Lung (tissue), 17 donors: ENCODE measurements at places on chromosomes 3 and 15.
A peak's percentile ranks its signal among the peaks of the same experiment; 100 is the strongest.

DNA sequence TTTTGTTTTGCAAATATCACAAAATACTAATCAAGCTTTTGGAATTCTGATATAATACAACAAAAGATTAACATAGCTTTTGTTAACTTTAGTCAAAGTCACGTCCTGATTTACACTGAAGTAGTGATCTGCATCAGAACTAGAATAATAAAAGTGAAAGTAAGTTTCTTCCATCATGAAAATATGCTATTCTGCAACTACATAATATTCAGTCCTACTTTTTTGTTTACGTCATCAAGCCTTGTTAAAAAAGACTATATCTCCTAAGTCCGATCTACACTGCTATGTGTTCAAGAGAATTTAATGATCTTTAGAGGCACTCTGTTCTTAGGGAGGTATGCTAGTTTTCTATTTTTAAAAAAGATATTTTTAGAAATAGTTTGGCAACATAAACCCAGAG, 330.1 kb downstream of the ARPP21 start:
- H3K4me1 ChIP-seq, result no peaks in the 10 kb centered on the region
- no peak overlapping the region for H3K27ac ChIP-seq
- H3K27me3 ChIP-seq, result no peaks in the 10 kb centered on the region
- no peak overlapping the region for H3K4me3 ChIP-seq
- peak; percentile 26 for DNase-seq

- no peak overlapping the region for H3K27ac ChIP-seq
- DNase-seq, result no peak
- H3K4me1 ChIP-seq, result no peaks in the 10 kb centered on the region
- H3K36me3 ChIP-seq, result no peaks in the 10 kb centered on the region
- H3K4me3 ChIP-seq, result no peak overlapping the region
Measured at GRCh38 chr3:159941038-159942000, 47.3 kb upstream of the IL12A start.

GRCh38 chr3:144822671-144823070, 851.0 kb downstream of the DIPK2A start:
- no peaks in the 10 kb centered on the region for H3K36me3 ChIP-seq
- no peaks in the 10 kb centered on the region for H3K4me1 ChIP-seq
- no peak for DNase-seq
- no peak overlapping the region for H3K4me3 ChIP-seq

DNA sequence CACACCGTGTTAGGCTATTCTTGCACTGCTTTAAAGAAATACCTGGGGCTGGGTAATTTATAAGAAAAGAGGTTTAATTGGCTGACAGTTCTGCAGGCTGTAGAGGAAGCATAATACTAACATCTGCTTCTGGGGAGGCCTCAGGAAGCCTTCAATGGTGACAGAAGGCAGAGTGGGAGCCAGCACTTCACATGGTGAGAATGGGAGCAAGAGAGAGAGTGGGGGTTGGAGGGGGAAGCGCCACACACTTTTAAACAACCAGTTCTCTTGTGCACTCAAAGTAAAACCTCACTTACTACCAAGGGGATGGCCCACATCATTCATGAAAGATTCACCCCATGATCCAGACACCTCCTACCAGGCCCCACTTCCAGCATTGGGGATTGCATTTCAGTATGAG, 181.1 kb downstream of the APBA2 start:
- H3K27me3 ChIP-seq, result no peaks in the 10 kb centered on the region
- no peaks in the 10 kb centered on the region for H3K4me1 ChIP-seq
- no peak overlapping the region for H3K27ac ChIP-seq
- DNase-seq, result no peak
- H3K36me3 ChIP-seq, result no peaks in the 10 kb centered on the region

- H3K27me3 ChIP-seq, result no peaks in the 10 kb centered on the region
- H3K27ac ChIP-seq, result no peak overlapping the region
- no peak overlapping the region for H3K4me3 ChIP-seq
- H3K36me3 ChIP-seq, result no peaks in the 10 kb centered on the region
Measured at GRCh38 chr15:61764981-61765380, 295.3 kb downstream of the VPS13C start.

- H3K27me3 ChIP-seq, result no peaks in the 10 kb centered on the region
- no peak overlapping the region for H3K27ac ChIP-seq
- H3K4me3 ChIP-seq, result no peak overlapping the region
- no peaks in the 10 kb centered on the region for H3K4me1 ChIP-seq
Measured at GRCh38 chr15:58298879-58299850, 132.6 kb upstream of the LIPC start.

GRCh38 chr3:8653800-8654408, 9.3 kb upstream of the SSUH2 start:
- DNase-seq, result no peak
- H3K4me1 ChIP-seq, result peaks cover 21% of the 10 kb centered on the region
- H3K27me3 ChIP-seq, result no peaks in the 10 kb centered on the region
- H3K27ac ChIP-seq, result no peak overlapping the region
- no peaks in the 10 kb centered on the region for H3K36me3 ChIP-seq
- no peak overlapping the region for H3K4me3 ChIP-seq

GRCh38 chr15:95485367-95485766, 845.1 kb upstream of the NR2F2 start:
- H3K27me3 ChIP-seq, result no peaks in the 10 kb centered on the region
- H3K36me3 ChIP-seq, result no peaks in the 10 kb centered on the region

DNA sequence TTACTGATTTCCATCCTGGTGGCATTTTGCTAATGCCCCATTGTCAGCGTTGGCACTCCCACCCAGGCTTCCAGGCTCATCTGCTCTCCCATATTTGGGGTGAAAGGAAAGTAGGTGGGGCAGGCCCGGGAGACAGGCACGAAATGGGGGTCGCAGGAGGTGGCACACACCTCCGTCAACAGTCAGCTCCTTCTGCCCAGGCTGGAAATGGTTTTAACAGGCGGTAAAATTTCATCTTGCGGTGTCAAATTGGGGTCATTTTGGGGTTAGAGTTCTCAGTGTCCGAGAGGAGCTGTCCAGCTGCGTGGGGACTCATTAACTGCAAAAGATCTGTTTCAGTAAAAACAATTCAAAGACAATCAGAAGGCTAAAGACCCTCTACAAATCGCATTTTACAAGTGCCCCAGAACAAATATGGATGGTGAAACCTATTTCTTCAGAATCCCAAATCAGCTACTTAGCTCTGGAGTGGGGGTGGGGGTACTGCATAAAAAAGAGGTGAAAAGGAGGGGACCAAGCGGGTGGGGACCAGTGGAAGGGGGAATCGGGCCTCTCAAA, 4.2 kb upstream of the MEIS2 start:
- DNase-seq, result no peak
- peaks cover 59% of the 10 kb centered on the region for H3K27me3 ChIP-seq
- no peaks in the 10 kb centered on the region for H3K36me3 ChIP-seq
- H3K4me1 ChIP-seq, result peaks cover 2% of the 10 kb centered on the region
- H3K4me3 ChIP-seq, result no peak overlapping the region

DNA sequence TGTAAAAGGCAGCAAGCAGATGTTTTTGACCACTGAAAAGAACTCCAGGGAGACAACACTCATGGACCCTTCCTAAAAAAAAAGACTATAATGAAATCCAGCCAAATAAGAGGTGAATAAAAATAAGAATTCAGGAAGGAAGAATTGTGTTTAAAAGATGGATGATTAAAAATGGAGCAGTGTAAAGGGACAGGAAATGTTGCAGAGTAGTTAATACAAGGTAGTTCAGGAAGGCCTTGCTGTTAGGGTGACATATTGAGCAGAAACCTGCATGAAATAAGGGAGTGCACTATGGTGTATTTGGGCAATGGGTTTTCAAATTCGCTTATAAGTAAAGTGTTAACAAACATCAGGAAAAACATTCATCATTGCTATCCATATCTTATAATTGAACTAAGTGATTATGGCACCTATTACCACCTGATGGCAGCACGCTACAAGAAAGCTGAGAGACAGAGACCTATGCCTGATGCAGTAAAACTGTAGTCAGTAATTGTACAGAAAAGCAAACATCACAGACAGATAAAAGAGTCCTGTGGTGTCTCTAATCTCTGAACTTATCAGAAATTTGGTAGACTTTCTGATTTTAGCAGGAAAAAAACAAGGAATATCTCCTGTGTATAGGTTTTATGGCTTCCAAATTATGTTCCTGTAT, 5.8 kb upstream of the DBR1 start:
- no peak overlapping the region for H3K27ac ChIP-seq
- H3K4me3 ChIP-seq, result no peak overlapping the region
- no peaks in the 10 kb centered on the region for H3K4me1 ChIP-seq
- no peak for DNase-seq
- peaks cover 5% of the 10 kb centered on the region for H3K27me3 ChIP-seq
